ENCODE measurements at places on chromosomes 3 and 15.

GRCh38 chr15:70933411-70933810 lies 40.8 kb downstream of the LRRC49 start:
- DNase-seq = no peak

DNA sequence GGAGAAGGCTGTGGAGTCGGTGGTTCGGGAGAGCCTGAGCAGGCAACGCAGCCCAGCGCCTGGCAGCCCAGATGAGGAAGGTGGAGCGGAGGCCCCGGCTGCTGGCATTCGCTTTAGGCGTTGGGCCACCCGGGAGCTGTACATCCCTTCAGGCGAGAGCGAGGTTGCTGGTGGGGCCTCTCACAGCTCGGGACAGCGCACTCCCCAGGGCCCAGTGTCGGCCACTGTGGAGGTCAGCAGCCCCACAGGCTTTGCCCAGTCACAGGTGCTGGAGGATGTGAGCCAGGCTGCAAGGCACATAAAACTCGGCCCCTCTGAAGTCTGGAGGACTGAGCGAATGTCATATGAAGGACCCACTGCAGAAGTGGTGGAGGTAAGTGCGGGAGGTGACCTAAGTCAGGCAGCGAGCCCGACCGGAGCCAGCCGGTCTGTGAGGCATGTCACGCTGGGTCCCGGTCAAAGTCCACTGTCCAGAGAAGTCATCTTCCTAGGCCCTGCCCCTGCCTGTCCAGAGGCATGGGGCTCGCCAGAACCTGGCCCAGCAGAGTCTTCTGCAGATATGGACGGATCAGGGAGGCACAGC lies 26.7 kb downstream of the SYNM start:
- no peak for DNase-seq

- DNase-seq = peak; percentile 95
Observed at GRCh38 chr3:157088601-157089454, 71.1 kb downstream of the CCNL1 start.

DNA sequence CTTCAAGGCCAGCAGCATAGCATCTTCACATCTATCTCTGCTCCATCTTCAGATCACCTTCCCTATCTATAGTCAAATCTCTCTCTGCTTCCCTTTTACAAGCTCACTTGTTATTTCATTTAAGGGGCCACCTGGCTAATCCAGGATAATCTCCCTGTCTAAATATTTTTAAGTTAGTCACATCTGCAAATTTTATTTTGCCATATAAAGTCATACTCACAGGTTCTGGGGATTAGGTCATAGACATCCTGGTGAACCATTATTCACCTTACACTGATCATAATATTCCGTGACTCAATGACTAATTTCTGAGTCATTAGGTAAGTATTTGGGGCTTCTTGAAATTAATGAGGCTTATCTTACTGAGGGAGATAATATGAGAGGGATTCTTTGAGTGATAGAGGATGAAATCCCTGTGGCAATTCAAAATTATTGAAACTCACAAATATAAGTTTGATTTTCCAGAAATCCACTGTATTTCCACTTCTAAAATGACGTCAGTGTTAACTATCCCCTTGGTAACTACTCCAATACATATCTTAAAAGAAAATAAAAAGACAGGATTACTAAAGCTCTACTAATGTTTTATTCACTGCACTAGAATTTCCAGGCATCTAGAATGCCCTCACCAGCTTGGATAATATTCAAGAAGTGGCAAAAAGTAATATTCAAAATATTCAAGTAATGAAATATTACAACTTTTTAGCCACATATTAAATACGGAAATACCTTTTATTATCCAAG lies 93.7 kb upstream of the RBMS3 start:
- no peak for DNase-seq
